ENCODE measurements at places on chromosomes 2 and 18.

DNA sequence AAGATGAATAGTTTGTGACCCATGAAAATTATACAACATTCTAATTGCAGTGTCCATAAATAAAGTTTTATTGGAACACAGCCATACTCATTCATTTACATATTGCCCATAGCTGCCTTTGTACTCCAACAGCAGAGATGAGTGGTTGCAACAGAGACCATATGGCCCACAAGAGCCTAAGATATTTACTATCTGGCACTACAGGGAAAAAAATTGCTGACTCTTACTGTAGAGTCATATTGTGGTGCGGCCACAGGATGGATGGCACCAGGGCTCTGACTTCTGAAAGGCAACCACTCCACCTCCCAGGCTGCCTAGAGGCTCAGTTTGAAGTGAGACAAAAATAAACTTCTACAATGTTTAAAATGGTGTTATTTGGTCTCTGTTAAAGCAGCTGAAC is 404.0 kb upstream of the ATP5MC3 start:
- no peak for DNase-seq

GRCh38 chr2:111054791-111055691 is 65.7 kb upstream of the BCL2L11 start:
- DNase-seq, result peak; percentile 88

DNA sequence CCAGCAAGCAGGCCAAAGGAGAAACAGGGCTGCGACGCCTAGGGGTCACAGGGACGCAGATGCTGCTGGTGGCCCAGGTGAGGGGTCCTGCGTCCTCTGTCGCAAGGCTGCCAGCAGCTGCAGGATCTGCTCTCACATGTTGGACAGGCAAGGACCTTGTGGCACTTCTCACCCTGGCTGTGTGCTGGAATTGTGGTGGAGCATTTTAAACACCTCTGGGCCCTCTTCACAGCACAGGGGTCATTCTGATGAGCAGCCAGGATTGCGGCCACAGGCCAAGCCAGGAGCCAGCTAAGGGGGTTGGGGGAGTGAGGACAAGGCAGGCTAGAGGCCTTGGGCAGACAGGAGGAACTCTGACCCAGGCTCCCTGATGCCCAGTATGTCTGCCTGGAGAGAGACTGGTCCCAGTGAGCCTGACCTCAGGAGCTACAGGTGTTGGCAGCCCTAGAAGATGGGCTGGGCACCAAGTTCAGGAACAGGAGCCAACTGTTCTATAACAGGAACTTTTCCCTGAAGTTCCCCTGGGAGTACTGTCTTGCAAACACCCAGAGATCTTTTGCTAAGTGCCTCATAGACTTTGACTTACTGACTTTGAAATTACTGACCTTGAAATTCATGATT is 40.2 kb downstream of the EFR3B start:
- DNase-seq, result no peak

DNA sequence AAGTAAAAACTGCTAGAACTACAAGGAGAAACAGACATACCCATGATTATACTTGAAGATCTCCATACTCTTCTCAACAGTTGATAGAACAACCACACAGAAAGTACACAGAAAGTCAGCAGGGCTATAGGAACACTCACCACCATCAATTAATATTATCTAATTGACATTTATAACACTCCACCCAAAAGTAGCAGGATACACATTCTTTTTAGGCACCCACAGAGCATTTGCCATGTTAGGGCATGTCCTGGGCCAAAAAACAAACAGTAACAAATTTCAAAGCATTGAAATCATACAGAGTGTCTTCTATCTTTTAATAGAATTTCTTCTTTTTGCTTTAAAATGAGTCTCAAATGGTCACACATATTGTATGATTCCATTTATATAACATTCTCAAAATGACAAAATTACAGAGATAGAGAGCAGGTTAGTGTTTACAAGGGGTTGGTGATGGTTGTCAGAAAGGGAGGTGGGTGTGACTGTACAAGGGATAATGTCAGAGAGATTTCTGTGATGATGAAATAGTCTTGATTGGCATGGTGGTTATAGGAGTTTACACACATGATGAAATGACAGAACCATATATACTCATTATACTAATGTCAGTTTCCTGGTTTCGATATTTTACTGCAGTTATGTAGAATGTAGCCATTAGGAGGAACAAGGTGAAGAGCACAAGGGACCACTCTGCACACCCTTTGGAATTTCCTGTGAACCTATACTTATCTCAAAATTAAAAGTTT is 82.8 kb downstream of the NCK2 start:
- DNase-seq, result no peak

GRCh38 chr2:64522843-64523428 is 1.2 kb upstream of the AFTPH start:
- peak; percentile 42 for DNase-seq

DNA sequence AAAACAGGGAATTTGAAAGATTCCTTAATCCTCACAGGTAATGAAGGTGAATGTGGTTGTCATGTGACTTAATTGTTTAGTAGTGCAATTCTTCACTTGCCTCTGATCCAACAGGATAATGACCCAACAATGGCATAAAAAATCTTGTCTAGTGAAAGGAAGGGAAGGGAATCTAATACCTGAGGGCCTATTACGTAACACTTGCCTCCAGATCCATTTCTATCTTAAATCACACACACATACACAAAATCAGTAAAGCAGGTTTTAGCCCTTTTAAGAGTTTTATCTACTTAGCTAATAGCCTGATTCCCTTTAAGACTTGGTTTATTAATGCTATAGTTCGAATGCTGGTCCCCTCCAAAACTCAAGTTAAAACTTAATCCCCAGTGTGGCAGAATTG is 118.6 kb downstream of the TMEM163 start:
- no peak for DNase-seq

DNA sequence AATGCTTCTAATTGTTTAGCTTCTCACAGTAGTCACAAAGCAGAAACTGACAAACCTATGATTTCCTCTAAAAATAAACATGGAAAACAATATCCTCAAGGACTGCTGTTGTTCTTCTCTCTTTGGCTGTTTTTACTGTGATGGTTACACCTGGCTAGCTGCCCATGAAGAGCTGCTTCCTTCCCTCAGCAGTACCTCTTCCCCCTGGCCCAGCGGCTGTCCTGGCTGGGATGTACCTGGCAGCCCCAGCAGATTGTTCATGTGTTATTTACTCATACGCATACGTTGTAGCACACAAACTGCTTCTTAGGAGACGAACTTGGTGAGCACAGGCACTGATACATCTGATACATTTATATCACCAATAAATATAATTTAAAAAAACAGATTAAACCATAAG is 27.4 kb downstream of the NEMP2 start:
- no peak for DNase-seq

- no peak for DNase-seq
These were observed 57.6 kb downstream of the NPAS2 start for GRCh38 chr2:100877555-100877954.

GRCh38 chr2:100799686-100800085 is 20.3 kb upstream of the NPAS2 start:
- DNase-seq, result no peak

DNA sequence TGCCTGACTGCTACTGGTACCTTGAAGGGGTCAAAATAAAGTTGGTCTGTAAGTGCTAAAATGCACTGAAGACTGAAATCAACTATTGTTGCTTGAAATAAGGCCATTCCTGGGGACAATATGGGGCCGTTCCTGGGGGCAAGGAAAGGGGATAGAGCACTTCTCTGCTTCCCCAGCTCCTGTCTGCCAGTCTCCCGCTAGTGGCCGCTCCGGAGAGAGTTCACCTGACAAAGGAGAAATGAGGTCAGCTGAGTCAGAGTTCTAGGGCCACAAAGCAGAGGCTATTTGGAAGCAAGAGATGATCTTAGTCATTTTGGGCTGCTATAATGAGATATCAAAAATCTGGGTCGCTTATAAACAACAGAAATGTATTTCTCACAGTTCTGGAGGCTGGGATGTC is 345.9 kb downstream of the TSN start:
- DNase-seq, result no peak

GRCh38 chr2:135473567-135473966 is 57.5 kb downstream of the ZRANB3 start:
- no peak for DNase-seq

- peak; percentile 5 for DNase-seq
These were observed 160.3 kb upstream of the SIX2 start for GRCh38 chr2:45169339-45170190.

GRCh38 chr18:3175195-3175758 is 44.5 kb downstream of the MYOM1 start:
- no peak for DNase-seq

DNA sequence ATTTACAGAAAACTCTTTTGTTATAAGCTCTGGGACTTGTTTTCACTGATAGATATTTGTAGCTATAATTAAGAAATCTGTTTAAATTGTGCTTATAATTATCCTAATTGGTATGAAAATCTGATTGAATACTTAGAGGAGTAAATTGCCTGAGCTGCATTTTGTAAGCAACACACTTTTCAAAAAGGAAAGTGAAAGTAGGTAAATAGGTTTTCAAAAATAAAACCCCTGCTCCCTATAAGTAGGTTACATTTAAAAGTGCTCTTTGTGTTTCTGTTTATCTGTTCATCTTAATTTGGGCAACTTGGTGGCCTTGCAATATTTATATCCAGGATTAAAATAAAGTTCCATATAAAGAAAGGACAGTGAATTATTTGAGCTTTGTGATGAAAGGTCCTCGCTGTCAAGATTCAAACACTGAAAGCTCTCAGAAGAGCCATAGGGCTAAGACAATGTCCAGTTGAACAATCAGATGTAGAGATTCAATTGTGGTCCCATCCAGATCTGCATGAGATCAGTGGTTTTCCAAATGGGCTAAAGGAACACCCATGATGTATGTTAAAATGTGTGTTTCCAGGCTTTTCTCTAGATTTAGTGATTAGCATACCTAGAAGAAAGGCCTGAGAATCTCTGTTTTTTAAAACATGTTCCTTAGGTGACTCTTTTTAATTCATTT is 371.6 kb downstream of the RPRM start:
- no peak for DNase-seq

DNA sequence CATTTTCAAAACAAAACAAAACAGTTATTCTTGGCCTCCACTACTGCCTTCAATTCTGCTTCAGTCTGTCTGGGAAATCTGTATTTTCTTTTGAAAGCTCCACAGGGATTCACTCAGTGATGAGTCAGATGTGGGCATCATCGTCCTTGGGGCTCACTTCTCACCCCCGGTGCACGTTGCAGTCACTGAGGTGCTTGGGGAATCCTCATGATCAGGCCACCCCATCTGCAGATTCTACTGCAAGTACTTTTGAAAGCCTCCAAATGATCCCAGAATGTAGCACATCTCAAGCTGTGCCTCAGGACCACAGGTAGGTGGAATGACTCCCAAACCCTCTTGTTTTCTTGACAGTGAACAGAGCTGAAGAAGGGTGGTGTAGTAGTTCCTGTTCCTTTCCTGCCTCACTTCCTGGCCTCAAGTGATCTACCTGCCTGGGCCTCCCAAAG is 34.3 kb downstream of the LPIN2 start:
- no peak for DNase-seq

- DNase-seq, result no peak
These were observed 34.8 kb downstream of the MYO3B start for GRCh38 chr2:170212625-170213280.

DNA sequence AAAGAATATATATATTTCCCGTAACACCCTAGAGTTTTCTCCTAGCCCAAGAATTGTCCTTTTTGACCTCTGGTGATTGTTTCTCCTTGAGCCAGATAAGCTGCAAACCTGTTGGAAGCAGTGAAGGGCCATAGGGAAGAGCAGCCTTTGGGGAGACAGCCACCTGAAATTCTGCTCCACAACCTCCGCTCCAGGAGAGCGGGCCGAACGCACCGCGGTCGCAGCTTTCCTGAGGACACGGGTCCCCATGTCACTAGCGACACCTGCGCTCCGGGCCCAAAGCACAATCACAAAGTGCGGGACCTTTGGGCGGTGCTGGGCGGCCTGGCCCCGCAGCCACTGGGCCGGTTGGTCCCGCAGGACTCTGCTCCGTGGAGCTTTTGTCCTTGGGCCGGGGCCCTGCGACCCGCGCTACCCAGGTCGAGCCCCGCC is 557 bp upstream of the DSG2 start:
- no peak for DNase-seq

- DNase-seq, result no peak
These were observed 24.2 kb upstream of the UGT1A8 start for GRCh38 chr2:233593201-233593600.

DNA sequence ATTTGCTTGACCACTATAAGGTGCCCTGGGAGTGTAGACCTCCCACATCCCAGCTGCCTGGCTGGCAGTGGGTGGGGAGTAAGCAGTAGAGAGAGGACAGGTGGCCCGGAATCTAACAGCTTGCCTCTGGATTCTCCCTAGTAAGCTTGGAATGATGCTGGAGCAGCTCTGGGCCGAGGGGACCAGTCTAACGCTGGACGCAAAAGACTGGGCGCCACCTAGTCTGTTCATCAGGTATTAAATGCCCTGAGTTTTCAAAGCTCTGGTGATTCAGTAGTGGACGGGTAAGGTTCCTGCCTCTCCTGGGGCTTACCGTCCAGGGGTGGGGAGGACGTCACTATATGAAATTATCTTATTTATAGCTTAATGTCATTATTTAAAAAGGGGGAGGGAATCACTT is 648 bp upstream of the LYPD6B start:
- no peak for DNase-seq

DNA sequence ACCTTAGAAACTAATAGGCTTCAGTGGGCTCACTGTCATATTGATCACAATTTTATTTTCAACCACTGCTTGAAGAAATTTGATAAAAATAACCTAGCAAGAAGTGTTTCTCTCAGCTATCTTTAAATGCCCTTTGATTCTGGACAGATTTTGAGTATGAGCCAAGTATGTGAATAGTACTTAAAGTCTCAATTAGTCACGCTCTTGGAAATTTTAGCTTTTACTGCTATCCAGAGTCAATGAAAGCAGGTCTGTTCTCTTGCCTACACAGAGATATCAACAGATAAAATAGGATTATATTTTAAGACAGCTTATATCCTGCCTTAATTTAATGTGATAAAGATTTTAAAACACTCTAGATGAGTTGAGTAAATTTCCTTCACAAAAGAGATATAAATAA is 337.3 kb downstream of the CBLN2 start:
- DNase-seq, result no peak

DNA sequence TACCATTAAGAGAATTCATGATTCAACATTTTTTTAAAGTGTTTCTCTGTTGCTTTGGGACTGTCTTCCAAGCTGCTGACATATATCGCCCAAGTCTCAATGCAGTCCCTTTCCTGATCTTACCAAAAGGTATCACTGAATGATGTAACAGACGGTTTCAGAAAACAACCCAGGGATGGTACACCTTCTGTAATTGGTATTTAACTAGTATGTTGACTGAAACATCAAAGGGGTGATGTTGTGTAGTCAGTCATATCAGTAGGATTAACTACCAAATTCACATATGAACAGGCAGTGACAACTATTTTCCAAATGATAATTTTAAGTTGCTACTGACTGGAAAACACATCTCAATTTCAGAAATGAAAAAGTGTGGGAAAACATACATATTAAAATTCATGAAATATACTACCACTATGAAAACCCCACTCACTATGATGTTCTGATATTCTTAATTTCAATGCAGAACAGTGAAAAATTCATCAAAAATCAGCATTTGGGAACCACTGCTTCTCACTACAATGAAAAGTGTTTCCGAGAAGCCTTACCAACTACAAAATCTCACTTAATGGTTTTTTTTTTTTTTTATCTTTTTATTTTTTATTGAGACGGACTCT is 59.8 kb downstream of the MEMO1 start:
- no peak for DNase-seq

All from stimulated activated naive B cell treated with anti-CD40 and anti-IgM and Interleukin-4, amounts not matched to agents 10 μg/mL and 1 μg/mL and 100 μg/mL, for 72 hours (primary cell).